ENCODE measurements at places on chromosomes 5 and 9.
A peak's percentile ranks its signal among the peaks of the same experiment; 100 is the strongest.

GRCh38 chr9:2026220-2026997 is 11.3 kb downstream of the SMARCA2 start:
- no peak for DNase-seq

- no peak for DNase-seq
These were observed at the start of gene LURAP1L for GRCh38 chr9:12774861-12775678. LURAP1L (plus strand) TSS chr9:12775020; CDS start chr9:12775716, 696 bp downstream.

DNA sequence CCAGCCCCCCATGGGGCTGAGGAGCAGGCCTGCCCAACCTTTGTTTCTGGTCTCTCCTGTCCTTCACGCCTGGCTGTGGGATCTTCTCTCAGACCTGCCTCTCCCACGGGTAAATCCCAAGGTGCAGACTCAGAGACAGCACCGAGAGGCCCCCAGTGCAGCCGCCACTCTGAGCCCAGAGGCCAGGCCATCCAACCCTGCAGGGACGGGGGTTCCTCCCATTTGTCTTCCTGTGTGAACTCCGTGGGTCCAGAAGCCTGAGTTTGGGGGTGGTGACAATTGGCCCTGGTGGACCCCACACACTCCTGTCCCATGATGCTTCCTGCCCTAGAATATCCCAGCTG is 123.4 kb downstream of the ADAMTS2 start:
- no peak for DNase-seq

DNA sequence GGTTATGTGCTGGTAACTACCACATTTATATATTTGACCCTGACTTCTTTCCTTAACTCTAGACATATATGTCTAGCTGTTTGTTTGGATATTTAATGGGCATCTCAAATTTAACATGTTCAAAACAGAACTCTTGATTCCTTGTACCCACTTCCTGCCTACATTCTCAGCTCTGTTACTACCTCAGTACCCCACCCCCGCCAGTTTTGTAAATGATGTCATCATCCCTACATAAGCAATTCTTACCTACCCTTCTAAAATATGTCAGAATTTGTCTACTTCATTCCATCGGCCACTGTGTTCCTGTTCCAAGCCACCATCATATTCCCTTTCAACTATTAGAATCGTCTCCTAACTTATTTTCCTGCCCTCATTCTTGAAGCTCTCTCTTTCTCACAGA is 4.8 kb downstream of the RAD50 start:
- DNase-seq: no peak

DNA sequence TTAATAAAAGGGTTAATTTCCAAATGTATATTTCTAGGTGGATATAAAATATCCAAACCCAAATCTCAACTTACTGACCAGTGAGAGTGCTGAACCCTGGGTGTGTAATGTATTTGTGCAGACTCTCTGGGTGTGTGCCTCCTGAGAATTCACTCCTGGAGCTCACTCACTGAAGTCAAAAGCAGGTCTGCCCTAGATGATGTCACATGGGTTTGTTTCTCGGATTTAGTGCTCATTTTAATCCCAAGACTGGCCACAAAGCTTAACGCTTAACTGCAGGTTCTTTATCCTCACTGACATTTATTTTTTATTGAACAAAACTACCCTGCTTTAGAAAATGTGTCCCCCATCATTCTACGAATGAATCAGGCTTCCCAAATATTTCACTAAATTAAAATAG is 179.4 kb downstream of the PPP2R2B start:
- DNase-seq: no peak

DNA sequence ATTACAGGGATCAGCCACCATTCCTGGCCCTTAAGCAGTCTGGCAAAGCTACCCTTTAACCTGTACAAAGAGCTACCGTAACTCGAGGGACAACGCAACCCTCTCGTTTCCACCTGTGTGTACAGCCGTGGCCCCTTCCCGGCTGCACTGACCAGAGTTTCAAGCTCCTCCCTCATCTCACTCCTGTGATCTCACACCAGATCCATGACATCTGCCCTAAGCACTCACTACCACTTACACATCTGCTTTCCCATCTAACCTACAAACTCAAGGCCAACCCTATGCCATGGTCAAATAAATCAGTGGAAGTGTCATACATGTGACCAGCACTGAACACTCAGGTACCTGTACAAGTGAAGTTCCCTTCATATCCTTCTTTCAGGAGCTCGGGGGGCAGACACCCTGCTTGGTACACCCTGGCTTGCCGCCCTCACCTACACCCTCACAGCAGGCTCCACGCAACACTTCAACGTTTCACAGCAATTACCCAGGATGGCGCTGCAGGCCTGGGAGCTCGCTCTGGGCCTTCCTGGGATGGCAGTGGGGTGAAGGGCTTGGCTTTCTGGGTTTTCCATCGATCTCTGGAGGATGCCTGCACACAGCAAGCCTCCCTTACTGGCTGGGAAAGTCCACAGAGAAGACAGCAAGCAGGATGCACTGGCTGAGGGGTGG is 61.7 kb downstream of the PRRT1B start:
- no peak for DNase-seq

GRCh38 chr5:148826053-148826738 is at the start of gene ADRB2:
ADRB2 (plus strand) TSS chr5:148826611; CDS start chr5:148826832, 221 bp downstream.
- peak; percentile 92 for DNase-seq

DNA sequence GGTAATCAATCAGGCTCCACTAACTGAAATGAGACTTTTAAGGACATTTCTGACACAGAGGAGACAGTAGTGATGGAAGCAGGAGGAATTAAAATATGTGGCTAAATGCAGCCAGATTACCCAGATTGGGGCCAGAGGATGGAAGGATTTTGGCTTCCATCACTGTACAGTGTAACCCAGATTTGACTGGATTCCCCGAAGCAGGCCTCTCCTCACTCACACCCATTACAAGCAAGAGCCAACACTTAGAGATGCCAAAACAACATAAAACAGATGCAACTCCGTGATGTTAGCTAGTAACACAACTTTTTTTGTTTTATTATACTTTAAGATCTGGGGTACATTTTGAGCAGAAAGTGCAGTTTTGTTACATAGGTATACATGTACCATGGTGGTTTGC is 17.6 kb downstream of the TEK start:
- DNase-seq: no peak

GRCh38 chr9:77764894-77765780 is 117.0 kb upstream of the GNA14 start:
- DNase-seq: no peak
